ENCODE measurements at places on chromosomes 12 and 14.

- no peak for DNase-seq
These were observed 836 bp downstream of the PTPN21 start for GRCh38 chr14:88553886-88554456.

DNA sequence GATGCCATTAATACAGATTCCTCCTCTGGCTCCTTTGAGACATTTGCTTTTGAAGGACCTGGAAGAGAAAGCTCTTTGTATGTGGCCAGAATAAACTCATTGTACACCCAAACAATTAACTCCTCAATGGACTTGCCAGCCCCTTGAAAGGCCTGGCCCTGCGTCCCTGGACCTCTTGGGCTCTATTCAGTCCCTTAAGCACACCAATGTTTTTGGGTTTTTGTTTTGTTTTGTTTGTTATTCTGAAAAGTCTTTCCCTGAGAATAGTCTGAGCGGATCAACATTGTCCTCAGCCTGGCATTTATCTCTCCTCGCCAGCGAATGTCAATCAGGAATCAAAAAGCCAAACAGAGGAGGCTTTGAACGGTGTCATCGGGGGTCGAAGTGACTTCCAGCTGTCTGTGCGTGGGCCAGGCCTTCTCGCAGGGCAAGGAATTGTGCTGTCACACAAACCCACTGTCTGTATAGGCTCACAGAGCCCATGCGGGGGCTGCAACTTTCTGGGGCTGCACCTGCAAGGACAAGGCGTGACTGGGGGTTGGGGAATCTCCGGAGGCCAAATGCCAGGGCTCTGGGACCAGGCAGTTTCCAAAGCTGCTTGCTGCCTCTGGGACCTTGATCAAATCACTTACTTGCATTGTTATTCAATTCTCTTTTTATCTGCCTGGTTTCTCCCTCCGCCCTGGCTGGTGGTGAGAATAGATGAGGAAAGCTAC, 108.3 kb downstream of the SMOC1 start:
- no peak for DNase-seq

DNA sequence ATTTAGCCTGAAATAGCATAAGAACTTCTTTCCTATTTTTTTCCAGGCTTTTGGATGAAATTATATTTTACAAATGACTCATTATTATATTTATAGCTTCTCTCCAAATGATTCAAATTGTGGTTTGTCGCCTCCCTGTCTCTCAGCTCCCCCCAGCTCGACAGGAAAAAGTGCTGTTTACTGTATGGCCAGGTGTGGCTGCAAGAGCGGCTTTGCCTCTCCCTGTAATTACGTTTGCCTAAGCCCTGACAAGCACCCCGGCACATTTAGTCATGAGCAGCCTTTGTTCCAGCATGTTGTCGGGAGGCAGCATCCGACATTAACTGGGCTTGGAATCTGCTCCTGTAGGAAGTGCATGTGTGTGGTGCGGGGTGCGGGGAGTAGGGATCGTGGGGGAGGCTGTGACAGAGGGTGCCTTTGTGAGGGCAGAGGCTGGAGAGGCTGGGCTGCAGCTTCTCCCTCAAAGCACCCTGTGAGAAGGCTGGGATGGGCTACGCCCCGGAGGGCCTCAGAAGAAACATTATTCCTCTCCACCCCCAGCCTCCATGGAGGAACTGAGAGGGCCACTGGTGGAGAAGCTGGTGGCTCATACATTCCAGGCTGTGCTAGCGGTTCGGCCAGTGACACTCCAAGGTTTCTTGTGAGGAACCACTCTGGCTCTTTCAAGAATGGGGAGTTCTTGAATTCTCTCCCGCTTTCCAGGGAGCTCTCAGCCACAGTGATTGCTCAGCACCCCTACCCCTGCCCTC, 42.1 kb upstream of the CTDSP2 start:
- DNase-seq, result no peak

DNA sequence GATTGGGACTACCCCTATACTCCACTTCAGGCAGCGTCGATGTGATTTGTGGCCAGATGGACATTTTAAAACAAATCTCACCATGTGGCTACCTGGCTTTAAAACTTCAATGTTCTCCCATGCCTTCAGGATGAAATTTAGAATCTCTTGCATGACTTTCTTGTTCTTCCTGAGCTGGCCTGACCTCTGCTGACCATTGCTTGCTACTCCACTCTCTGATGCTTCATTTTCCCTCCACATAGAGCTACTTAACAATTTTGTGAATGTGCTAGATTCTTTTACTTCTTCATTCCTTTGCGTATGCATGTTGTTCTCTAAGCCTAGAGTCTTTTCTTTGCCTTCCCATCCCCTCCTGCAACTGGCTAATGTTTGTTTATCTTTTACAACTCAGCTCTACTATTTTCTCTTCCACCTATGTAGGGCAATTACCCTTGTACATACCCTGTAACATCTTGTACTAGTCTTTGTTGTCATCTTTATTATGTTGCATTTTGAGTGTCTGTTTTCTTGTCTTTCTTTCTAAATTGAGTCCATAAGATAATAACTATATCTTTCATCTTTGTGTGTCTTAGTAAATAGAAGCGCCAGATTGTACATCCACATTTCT, 41.2 kb downstream of the YLPM1 start:
- DNase-seq, result no peak

- DNase-seq, result no peak
These were observed 22.5 kb upstream of the GSG1 start for GRCh38 chr12:13125996-13126395.

GRCh38 chr12:59408431-59408830, 187.4 kb upstream of the SLC16A7 start:
- no peak for DNase-seq

GRCh38 chr12:62434494-62435302, 31.9 kb upstream of the MON2 start:
- no peak for DNase-seq

GRCh38 chr12:56931474-56931978, 2.7 kb downstream of the SDR9C7 start:
- DNase-seq, result no peak

- DNase-seq, result peak; percentile 24
These were observed 77.8 kb downstream of the VCPKMT start for GRCh38 chr14:50038398-50039119.

- DNase-seq, result no peak
These were observed 38.5 kb downstream of the PPP2R5E start for GRCh38 chr14:63504648-63505047.

- no peak for DNase-seq
These were observed 20.9 kb downstream of the OAS2 start for GRCh38 chr12:112998987-112999767.

GRCh38 chr12:89339526-89339925, 12.8 kb downstream of the DUSP6 start:
- DNase-seq, result no peak

- DNase-seq, result no peak
These were observed 19.5 kb downstream of the PLXNC1 start for GRCh38 chr12:94167756-94168416.

- DNase-seq, result no peak
These were observed 62.9 kb downstream of the GCH1 start for GRCh38 chr14:54839701-54840119.

DNA sequence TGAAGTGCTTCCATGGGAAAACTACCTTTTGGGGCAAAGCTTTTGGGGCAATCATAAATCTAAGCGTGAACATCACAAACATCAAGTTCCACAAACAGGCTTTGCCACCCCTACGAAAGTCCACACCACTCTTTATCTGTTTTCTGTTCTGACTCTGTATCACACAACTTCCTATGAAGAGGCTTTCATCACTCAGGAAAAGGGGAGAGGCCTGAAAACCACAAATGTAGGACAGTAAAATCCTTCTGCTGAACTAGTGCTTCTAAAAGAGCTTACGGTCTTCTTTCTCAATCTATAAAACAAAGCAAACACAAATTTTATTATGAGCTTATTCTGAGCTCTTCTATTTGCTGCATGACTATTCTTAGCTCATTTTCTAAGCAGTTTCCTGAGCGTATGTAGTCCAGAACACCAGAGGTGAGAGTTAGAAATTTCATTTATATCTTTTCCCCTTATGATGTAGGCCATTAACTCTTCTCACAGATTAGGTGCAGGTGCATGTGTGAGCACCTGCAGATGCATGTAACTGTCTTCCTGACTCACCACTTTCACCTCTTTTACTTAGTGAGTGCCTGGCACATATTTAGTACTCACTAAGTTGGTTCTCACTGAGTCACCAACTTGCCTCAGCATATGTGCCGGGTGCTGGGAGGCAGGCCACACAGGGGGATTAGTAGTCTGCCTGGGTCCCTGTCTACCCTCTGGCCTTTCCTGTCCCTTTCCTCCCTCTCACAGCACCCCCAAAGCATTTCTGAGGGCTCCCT, 32.9 kb upstream of the SYCP3 start:
- no peak for DNase-seq

DNA sequence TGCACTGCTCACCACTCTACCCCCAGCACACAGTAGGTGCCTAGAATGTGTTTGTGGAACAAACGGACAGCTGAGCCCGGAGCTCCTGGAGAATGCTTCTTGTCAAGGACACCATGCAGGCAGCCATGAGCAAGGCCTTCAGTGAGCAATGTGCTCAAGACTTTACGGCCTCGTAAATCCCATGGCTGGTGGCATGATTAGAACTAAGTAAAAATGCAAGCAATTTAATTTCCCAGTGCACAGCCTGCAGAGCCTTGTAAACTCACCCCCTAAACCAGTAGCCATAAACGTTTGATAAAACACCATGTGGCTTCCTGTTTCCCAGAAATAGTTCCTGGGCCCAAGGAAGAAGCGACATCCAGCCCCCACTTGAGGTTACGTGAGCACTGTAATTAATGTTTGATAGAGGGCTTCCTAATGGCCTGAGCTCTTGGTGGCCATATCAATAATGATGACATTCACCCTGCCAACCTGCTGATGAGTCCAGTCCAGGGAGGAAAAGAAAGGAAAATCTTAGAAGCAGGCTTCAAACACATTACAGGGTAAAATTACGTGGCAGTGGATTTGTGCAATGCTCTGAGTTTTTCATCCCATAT, 36.4 kb upstream of the FICD start:
- no peak for DNase-seq

DNA sequence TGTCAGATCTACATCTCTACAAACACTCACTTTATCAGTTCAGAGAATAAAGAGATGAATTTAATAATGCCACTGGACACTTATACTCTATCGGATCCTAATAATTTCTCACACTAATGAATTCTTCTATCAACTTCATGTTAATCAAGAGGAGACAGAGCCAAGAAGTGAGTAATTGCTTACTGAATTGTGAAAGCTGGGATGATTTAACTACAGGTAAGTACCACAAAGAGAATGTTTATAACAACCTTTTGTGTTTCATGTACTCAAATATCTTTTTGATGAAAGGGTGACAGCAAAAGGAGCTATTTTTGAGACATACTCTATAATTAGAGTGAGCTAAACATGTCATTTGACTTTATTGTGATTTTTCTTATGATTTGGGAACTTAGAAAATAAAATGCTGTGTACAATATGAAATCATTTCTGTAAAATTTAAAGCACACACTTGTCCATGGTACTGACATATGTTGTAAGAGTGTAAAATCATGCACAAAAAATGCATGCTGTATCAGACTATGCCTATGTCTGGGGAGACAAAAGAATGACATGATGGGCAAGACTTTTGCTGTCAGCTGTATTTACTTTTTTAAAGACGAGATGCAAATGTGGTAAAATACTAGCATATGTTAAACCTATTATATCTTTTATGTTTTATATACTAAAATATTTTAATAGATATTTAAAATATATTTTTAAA, 361.2 kb downstream of the CCER1 start:
- no peak for DNase-seq

GRCh38 chr14:60064491-60065072, 27.1 kb upstream of the PCNX4 start:
- DNase-seq, result no peak

GRCh38 chr14:57078054-57078453, 190.7 kb downstream of the EXOC5 start:
- no peak for DNase-seq

DNA sequence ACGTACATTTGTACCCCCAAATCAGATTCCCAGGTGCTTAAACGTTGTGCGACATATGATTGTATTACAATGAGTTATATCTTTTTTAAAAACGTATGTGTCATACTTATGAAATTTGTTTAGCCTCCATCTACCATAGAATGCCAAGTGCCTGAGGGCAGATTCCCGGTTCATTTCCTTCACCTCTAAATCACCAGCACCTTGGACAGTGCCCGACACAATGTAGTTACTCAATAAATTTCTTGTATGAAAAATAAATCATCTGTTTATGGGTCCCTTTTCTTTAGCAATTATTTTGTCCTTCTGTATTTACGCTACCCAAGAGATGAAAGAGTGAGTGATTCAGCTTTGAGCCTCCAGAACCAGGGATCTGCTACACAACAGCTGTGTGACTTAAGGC, 157.4 kb downstream of the TBX5 start:
- DNase-seq, result no peak

GRCh38 chr12:20264608-20265114, 103.7 kb upstream of the PDE3A start:
- DNase-seq, result no peak

DNA sequence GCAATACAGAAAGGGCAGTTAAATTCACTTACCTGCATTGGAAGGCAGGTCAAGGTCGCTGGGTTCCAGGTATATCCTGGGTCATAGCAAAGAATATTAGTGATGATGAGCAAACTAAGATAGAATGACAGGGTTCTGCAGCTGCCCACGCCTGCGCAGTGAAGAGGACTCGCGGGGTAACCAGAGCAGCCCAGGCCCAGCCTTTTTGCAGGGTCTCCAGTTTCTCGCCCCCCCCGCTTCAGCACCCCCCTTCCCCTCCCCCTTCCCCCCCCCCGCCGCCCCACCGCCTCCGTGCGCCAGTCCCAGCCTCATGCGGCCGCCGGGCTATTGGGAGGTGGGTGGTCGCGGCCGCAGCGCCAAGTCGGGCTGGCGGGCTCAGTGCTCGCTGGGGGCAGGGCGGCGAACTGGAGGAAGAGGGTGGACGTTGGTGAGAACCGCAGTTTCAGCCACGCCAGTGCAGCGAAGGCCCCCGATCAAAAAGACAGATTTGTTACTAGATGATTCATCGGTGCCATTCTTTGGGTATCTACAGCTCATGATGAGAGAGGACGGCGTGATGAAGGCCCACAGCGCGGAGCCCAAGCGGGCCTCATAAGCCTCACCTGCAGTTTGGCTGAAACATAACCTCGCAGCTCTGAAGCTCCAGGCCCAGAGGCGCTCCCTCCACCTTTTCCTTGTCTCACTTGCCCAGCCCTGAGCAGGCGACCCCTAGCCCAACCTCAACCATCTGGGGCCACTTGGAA, 20.2 kb downstream of the SLC2A3 start:
- DNase-seq, result no peak

DNA sequence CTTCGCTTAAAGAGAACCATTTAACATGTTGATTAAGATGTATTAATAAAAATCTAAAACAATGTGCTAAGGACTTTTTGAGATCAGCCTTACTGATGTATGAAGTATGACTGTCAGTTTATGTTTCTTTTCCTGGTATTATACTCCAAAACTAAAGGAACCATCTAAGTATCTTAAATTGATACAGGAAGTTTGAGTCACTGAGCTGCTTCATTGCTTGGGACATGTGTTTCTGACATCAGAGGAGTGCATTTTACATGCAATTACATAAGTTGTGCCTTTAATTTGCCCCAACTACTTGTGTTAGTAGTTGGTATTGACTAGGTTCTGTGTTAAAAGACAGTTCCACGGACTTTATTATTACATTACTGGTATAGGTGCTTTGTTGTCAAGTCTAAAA, 50.9 kb downstream of the PROX2 start:
- DNase-seq, result no peak

Data from activated CD4-positive, alpha-beta T cell treated with anti-CD3 and anti-CD28 coated beads, Interleukin-2, amount 50 U/mL, for 24 hours (primary cell).